ENCODE measurements at places on chromosomes 7 and 10.

- no peak for ATAC-seq
These were observed 330.3 kb upstream of the ZNF32 start for GRCh38 chr10:43978936-43979335.

GRCh38 chr7:107080099-107080505, 35.6 kb downstream of the PRKAR2B start:
- peak; percentile 12 for ATAC-seq

DNA sequence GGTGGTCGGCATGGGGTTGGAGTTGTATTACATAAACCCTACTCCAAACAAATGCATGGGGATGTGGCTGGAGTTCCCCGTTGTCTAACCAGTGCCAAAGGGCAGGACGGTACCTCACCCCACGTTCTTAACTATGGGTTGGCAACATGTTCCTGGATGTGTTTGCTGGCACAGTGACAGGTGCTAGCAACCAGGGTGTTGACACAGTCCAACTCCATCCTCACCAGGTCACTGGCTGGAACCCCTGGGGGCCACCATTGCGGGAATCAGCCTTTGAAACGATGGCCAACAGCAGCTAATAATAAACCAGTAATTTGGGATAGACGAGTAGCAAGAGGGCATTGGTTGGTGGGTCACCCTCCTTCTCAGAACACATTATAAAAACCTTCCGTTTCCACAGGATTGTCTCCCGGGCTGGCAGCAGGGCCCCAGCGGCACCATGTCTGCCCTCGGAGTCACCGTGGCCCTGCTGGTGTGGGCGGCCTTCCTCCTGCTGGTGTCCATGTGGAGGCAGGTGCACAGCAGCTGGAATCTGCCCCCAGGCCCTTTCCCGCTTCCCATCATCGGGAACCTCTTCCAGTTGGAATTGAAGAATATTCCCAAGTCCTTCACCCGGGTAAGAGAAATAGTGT, at the start of gene CYP2E1:
TSS of gene CYP2E1 (plus strand) at position 407 of the 632 bp plus-strand sequence. CDS start at position 440, 33 bp downstream.
- ATAC-seq = no peak

DNA sequence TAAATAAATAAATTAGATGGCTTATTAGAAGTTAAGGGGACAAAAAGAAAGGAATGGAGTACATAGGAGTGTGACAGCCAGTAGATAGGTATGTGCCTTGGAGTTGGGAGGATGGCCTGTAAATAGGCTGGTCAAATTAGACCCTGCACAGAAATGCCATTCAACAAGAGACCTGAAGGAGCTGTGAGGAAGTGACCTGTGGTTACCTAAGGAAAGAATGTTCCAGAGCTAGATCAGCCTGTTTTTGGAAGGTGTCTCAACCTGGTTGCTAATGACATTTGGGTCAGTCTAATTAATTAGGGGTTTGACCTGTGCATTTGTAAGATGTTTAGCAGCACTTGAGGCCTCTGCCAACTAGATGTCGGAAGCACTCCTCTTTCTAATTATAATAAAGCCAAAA, 315.3 kb upstream of the PLXDC2 start:
- ATAC-seq = no peak

GRCh38 chr7:11540271-11540761, 291.7 kb downstream of the THSD7A start:
- no peak for ATAC-seq

GRCh38 chr7:27111042-27111750, 8.7 kb upstream of the HOXA2 start:
- no peak for ATAC-seq

DNA sequence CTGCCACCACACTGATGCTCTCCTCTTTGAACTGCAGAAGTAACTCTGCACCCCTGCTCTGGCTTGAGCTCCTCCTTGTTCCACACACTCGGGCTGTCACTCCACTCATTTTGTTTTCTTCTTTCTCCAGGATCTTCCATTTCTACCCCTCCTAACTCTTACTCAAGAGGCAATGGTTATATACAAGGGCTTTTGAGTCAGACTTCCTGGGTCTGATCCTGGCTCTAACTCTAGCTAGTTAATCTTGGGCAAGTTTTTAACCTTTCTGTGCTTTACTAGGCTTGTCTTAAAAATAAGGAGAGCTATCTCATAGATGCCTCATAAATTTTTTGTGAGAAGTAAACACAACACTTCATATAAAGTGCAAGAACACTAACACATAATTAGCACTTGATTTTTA, 45.3 kb upstream of the GNAI1 start:
- no peak for ATAC-seq

GRCh38 chr10:130744631-130745030, 566.9 kb downstream of the TCERG1L start:
- no peak for ATAC-seq

DNA sequence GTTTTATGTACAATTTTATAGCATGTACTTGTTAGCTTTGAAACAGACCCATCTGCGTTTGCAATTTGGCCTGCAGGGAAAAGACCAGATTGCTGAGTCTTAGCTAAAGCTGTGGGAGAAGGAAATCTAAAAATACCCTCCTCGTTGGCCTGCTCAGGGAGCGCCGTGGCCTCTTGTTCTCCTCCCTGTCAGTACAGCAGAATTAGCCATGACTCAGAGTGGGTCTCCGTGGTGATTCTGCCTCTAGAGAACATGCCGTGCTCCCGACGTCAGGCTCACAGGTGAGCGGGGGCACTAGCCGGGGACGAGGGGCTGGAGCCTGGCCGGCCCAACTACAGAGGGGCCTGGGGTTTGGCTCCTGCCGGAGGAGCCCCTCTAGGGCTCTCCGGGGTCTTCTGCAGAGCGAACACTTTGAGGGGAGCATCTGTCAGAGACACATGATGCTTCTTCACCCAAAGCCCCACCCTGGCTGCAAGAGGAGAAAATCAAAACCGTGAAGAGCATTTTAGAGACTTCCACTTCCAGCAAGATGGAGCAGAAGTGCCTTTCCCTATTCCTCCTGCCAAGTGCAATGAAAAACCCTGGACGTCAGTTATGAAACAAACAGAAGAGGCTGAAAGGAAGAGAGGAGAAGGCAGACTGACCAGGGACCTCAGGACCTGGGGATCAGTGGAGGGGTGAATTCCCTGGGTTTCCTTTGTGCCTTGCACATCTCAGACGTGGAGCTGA, 98.9 kb downstream of the LHPP start:
- ATAC-seq = no peak

DNA sequence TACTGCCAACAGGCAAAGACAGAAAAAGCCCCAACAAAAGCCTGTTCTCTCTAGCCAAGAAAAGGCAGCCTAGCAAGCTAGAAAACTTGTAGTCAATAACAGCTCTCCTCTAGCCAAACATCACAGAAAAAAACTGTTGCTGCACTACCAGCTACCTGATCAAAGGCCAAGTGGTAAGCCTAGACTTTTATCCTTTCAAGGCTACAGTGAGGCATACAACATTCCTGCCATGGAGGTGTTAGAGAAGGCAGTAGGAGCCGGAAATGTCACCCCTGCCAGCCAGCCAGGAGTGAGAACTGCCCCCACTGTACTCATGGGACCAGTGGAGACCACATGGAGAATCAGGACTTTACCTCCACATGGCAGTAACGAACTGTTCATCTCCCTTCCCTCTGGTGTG, 31.2 kb downstream of the CCDC126 start:
- no peak for ATAC-seq

DNA sequence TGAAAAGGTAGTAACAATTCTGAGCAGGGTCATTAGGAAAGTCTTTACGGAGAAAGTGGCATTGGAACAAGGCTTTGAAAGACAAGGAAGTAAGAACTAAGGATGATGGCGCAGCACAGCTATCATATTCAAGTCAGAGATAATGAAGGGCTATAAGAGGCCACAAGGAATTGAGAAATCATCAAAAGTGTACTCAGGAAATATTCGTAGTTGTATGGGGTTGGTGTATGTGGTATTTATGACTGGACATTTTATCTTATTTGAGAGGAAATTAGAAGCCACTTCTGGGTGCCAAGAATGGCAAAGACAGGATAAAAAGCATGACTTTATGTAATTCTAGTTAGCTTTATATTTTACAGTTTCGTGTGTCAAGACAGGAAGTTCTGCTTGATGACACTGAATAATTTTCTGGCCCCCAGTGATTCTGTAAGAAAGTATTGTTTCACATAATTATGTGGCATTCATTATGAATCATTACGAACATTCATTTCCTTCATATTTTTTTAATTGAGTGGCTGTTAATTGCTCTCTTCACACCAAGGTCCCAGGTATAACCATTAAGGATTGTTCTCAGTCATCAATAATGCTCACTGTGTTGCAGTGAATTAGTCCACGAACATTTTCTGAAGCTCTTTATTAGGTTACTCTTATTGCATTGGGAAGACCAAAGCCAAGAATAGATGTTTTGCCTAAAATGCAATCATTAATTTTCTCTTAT, 244.3 kb downstream of the PHF14 start:
- no peak for ATAC-seq

DNA sequence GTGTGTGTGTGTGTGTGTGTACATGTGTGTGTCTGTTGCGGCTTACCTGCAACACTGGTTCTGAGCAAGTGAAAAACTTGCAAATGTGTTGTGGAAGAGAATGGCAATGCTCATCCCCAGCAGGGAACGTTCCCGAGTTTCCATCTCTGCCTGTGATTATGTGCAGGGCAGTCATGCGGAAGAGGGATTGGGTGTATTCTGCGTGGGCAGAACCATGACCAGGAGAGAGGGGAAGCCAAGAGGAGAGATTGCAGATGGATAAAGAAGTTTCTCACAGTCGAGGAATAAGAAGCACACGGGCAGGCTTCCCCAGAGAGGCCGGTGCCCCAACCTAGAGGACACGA, 99.9 kb downstream of the CTBP2 start:
- ATAC-seq = no peak

GRCh38 chr7:150904011-150904909, 51.9 kb downstream of the AOC1 start:
- ATAC-seq = no peak

GRCh38 chr7:100539436-100540006, 518 bp downstream of the AGFG2 start:
- peak; percentile 2 for ATAC-seq

DNA sequence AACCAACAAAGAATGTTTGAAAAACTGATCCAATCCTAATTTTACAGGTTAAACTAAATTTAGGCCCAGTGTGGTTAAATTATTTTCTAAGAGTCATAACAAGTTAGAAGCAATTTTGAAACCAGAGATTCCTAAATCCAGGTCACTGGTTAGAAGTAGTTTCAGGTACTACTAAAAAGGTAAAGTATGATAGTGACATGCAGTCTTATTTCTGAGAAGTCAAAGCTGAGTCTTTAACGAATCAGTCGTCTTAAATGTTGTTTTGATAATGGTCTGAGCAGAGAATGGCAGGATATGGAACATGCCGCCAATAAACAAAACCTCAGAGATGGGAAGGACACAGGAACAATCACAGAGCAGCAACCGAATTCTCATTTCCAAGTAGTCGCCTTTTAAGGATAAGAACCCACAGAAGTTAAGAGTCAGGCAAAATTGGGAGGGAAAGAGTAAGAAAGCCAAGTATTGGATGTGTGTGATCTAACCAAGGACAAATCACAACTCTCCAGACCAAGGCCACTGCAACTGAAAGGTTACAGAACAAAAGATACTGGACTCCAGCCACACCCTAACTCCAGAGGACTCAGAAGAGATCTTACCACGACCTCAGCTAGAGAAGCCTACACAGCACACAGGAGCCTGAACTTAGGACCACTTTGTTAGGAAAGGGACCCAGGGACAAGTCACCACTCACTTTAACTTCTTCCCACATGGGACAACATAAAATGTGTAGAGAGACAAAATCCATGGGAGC, 19.7 kb downstream of the TMEM243 start:
- no peak for ATAC-seq

DNA sequence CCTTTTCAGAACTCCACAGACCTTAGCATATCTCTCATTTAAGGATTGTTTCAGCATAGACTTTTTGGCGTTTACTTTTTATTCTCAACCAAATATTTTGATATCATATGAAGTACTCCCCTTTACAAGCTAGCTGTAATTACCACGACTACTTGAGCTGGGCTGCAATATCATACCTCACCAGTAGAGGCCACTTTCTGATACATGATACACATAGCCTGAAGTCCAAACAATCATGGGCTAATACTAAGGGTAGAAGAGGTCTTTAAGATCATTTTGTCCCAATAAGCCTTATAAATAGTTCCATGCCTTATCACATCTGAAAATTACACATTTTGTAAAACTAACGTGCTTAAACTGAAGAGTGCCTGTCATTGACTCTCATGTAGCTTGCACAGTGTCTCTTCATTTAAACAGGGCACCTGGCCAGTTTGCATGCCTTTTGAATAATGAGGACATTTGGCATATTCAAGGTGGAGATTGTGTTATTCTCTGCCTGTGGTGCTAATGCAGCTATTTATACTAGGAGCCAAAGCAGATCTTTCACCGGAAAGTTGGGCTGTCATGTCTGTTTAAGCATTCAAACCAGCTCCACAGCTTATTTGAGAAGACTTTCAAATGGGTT, 403.7 kb upstream of the ZMIZ1 start:
- no peak for ATAC-seq

GRCh38 chr7:113128031-113128430, 9.7 kb upstream of the SMIM30 start:
- no peak for ATAC-seq

DNA sequence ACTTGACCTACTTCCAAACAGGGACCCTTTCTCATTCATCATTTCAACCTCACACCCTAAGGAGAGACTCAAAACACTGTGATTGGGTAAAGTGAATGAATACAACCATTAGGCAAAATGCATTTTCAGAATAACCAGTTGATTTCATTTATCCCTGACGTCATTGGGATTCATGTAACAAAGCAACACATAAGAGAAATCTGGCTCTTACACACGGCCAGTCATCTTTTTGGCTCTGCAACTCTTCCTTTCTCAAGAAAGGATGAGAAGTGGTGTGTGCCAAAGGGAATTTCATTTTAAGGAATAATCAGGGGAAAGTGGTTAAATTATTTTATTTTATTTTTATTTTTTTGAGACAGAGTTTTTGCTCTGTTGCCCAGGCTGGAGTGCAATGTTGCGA, 83.1 kb downstream of the CPVL start:
- ATAC-seq = no peak

GRCh38 chr7:134834689-134835462, 55.4 kb downstream of the CALD1 start:
- ATAC-seq = no peak
